ENCODE measurements at places on chromosomes 5 and 9.

DNA sequence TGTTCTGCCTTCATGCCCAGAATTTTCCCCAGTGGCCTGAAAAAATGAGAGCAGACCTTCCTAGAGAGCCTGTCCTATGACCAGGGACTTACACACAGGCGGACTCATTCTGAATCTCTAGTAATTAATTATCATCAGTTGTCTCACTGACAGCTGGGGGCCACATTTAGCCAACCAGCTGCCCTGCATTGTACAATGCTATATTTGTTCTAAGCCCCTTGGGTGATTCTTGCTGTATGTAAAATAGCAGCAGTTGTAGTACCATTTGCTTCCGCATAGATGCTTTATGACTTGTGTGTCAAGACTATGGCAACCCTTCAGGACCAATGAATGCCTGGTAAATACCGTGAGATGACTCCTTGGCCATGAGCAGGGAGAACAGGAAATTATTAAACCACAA, 415.4 kb upstream of the SEMA6A start:
- no peak for DNase-seq

- DNase-seq, result no peak
These were observed 30.9 kb upstream of the LPAR1 start for GRCh38 chr9:111069183-111069582.

DNA sequence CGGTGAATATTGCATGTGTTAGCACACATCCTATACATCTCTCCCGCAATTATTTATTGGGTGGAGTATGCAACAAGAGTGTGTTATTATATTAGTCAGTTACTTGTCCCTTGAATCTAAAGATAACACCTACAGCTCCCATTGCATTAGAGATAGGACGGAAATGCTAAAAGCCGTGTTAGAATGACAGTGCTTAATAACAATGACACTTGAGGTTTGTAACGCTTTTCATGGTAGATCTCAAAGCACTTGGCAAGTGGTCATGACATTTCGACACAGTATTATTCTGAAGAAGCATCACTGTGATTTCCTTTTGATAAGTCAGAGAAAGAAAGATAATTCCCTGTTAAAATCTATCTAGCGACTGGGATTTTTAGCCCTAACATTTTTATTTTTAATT, 33.4 kb upstream of the TRIO start:
- DNase-seq, result no peak

DNA sequence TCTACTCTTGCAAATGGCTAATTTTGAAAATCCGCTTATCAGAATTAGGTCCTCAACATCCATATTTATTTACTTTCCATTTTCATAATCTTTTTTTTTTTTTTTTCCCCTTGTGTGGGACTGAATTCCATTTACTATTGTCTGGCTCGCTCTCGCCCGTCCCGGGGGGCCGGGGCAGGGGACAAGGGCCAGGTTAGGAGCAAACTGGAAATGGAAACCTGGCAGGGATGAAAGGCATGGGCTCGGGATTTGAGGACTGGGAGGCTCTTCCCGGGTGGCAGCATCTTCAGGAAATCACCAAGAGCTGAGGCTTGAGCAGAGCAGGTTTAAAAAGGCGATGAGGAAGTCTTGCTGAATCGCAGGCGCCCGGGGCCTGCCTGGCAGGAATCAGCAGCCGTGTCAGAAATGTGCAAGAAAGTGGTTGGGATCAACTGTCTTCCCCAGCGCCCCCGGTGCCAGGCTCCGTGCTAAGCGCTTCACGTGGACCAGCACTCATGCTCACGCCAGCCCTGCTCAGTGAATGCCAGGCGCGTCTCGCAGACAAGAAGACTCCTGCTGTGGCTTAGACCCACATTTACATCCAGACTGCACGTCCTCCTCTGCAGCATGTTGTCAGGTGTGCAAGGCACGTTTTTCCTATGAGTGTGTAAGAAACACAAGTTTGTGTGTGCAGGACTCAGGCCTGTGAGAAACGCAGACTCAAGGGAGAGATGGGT, 66.3 kb upstream of the UNC5A start:
- DNase-seq, result no peak

DNA sequence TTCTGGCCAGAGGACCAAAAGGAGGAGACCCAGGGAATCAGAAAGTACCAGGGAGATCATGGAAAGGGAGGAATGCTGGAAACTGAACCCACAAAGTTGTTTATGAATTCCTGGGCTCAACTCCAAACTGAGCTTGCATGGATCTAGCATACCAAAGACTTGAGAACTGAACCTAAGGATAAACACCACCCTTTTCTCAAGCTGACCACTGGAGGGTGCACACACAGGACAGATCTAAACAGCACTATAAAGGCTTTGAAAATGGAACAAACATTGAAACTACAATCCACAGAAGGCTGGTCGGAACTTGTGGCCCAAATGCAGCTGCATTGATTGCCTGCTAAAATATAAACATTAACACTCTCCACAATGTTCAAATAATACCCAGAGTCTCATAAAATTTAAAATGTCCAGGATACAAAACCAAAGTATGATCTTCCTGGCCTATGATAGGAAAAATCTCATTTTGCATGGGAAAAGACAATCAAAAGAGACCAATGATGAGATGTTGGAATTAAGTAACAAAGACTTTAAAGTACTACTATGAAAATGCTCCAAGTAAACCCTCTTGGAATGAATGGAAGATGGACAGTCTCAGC, 15.6 kb upstream of the IRF1 start:
- no peak for DNase-seq

- DNase-seq, result no peak
These were observed 255.5 kb downstream of the ARRDC3 start for GRCh38 chr5:91127456-91128081.

GRCh38 chr5:138978080-138978479, 102.9 kb upstream of the LRRTM2 start:
- DNase-seq, result no peak

DNA sequence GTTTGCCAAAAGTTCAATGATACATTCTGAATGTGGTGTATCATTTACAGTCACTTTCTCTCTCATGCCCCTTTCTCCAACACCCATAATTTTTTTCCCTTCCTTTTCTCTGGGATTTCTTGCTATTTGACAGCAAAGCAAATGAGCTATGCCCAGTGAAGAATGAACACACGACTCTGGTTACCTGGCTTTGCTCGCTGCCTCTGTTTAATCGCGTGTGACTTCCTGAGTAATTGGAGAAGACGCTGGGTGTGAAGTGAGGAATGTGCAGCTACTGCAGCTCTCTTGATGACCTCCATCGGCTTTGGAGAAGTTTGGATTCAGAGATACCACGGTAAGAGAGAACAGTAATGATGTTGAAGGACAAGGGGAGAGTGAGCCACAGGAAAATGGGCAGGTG, 651.8 kb downstream of the KIF4B start:
- DNase-seq, result no peak

DNA sequence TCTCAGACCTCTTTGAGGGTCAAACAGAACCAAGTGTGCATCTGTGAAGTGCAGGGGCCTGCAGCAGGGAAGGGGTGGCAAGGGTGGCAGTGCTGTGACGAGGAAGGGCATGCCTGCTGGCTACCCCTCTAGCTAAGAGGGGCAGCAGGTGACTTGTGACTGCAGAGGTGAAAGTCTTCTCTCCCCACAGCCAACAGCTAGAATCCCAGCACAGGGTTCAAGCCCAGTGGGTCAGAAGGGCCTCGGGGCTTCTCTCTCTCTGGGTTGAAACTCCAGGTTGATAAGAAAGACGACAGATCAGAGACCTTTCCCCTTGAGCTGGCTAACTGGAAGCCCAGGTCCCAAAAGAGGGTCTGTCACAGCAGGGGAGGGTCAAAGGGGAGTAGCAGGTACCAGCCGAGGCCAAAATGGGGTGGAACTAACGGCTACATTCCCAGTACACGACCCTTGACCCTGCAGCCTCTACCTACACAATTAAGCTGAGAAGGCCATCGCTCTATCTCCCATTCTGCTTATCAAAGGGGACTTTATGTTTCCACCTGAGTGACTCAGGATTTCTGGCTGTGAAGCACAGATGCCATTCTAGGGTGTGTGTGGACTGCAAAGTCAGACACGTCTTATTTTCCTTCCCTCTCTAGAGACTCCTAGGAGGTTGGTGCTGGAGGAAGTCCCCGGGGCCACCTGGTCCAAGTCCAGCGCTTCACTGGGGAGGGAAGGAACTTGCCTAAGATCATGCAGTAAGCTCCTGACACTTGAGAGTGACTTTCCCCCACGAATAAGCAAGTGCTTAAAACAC, 14.6 kb downstream of the ANKS6 start:
- DNase-seq, result no peak

GRCh38 chr5:78569441-78569840, 79.1 kb downstream of the LHFPL2 start:
- no peak for DNase-seq

GRCh38 chr5:123080215-123080614, 8.8 kb upstream of the PRDM6 start:
- no peak for DNase-seq

DNA sequence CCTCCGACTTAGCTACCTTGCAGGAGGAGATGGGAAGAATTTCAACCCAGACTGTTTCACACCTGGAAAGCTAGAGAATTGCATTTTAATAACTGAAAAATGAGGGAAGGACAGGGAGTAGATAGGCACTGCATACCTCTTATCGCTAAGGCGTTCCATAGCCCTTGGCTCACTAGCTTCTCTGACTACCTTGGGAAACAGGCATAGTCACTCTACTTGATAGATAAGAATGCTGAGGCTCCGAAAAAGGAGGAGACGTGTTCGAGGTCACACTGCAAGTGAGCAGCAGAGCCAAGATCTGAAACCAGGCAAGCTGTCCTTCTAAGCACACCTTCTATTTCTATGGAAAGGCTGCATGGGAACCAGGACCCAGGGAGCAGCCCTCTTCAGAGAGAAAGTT, 168.9 kb downstream of the CRB2 start:
- no peak for DNase-seq

- DNase-seq, result no peak
These were observed 17.7 kb downstream of the SLC25A48 start for GRCh38 chr5:135851915-135852845.

DNA sequence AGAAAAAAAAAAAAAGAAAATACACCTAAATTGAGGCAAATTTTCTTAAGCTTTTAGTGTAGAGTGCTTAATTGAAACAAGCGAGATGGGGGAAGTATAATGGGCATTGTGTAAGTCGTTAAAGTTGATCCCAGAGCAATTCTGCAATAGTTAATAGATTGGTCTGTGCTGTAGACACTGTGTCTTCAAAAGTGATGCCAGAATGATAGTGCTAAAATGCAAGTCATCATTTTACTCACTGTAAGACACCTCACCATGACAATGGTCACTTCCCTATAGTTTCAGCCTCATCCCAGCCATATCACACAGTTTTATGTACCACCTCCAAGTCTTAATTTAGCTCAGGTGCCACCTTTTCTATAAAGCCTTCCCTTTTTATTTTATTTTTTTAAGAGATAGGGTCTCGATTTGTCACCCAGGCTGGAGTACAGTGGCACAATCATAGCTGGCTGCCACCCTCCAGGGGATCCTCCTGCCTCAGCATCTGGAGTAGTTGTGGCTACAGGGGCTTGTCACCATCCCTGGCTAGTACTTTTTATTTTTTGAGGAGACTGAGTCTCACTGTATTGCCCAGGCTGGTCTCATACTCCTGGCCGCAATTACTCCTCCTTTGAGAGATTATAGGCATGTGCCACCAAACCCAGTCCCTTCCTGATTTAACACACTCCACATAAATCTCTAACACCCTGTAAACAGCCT, 6.2 kb downstream of the COX7C start:
- no peak for DNase-seq

DNA sequence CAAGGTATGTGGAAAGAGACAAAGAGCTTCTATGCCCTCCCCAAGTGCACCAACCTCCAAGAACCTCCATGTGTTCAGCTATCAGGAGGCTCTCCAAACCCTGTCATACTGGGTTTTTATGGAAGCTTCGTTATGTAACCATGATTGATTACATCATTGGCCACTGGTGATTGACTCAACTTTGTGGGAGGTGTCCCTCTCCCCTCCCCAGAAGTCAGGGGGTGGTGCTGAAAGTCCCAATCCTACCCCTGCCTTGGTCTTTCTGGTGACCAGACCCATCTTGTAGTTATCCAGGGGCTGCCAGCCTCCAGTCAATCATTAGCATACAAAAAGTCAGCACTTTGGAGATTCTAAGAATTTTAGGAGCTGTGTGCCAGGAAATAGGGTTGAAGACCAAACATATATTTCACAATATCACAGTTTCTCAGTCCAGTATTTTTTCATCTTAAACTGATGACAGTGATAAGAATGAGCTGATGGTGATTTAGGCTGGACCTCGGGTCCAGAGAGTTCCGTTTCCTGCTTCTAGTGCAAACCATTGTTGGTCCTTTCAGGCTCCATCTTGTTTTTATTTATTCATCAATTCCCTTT, 27.3 kb upstream of the FANCC start:
- no peak for DNase-seq

DNA sequence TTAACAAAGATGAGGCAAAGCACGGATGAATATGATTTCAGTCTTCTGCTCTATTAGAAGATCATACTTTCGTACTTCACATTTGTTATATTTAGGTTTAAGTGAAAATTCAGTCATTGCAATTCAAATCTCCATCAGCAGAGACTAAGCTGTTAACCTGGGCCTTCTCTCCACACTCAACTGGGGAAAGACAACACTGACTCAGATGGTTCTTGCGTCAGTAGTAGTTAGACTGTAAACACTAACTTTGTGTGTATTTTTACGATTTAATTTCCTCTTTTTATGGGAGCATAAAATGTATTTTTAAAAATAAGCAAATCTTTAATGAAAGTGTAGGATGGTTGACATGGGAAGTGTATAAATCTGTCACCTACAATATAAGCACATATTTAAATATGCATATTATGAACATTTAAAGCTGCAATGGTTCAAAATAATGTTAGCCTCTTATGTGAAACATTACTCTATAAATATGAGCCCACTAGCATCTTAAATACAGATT, 42.7 kb upstream of the ZNF608 start:
- DNase-seq, result no peak

DNA sequence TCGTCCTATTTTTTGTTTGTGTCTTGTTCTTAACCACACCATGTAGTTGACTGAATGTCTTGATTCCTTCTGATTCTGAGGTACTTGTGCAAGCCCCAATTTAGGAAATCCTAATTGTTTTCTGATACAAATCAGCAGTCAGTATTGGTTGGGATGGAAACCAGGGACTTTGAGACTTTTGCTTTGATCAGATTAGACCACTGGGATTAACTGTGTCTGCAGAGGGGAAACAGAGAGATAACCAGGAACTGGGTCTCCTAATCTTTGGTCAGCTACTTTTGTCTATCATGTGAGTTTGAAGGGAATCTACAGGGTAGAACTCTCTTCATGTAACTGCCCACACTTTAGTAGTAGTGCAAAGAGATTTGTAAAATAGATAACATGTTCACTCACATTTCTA, 173.8 kb upstream of the POC5 start:
- no peak for DNase-seq

- no peak for DNase-seq
These were observed 17.6 kb upstream of the CSF1R start for GRCh38 chr5:150103678-150104549.
